Stimulated activated CD4-positive, alpha-beta T cell treated with anti-CD3 and anti-CD28 coated beads, Interleukin-1b, Interleukin-23, amount 100 ng/mL, for 24 hours (primary cell): ENCODE measurements at places on chromosomes 1 and 21.

- no peak for DNase-seq
Observed at GRCh38 chr1:11880181-11880575, 21.4 kb upstream of the NPPB start.

DNA sequence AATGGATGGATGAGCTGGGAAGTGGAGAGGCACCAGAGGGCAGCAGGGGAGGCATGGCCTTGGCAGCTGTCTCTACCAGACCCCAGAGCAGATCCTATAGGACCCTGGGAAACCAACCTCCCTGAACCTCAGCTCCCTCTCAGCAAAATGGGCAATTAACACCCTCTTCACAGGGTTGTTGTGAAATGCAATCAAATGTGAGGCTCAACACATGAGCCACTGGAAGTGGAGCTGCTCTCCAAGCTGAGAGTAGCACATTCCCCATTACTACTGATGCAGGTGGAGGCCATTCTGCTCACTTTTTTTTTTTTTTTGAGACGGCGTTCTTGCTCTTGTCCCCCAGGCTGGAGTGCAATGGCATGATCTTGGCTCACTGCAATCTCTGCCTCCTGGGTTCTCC is 6.5 kb upstream of the SYNC start:
- DNase-seq, result no peak

DNA sequence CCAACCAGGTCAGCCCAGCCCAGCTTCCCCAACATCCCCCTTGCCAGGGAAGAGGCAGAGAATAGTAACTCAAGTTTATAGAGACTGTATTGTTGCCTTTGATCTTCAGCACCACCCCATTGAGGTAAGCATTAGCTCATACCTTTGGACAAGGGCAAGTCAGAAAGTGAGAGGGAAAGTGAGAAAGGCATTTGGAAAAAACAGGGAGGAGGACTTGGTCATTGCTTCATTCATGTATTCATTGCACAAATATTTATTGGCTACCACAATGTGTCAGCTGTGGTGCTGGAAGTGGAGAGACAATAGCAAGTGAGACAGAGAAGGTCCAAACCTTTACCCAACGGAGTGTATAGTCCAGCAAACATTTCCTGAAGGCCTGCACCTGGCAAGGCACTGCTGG is 561.2 kb downstream of the KIF26B start:
- DNase-seq, result no peak

DNA sequence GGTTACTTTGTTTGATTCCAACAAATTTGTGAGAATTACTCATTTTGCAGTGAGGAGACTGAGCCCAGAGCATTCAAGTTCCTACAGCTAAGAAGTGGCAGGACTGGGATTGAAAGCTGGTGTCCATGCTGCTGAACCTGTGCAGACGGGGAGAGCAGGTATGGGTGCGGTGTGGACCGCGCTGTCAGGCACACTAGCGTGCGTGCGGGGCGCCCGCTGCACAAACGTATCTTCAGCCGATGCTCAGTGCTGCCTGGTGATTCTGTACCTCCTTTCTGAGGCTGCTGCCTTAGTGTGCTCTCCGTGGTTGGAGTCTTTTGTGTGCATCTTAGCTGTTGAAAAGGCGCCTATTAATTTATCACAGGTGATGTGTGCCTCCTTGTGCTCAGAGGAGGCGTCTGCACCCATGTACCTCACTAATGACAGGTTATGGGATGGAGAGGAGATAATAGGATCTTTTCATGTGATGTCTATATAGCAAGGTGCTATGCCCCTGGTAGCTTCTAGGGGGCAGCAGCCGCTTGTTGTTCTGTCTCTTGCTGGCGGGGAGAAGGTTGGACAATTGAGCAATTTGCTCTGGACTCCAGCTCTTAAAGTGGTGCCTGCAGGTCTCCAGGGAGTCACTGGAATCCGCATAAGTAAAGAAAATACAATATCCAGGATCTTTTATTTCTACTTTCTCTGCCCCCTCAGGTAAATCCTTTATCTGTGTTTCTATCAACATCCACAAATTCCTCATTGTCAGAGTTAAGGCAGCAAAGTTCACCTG is 32.5 kb downstream of the PEX14 start:
- no peak for DNase-seq

DNA sequence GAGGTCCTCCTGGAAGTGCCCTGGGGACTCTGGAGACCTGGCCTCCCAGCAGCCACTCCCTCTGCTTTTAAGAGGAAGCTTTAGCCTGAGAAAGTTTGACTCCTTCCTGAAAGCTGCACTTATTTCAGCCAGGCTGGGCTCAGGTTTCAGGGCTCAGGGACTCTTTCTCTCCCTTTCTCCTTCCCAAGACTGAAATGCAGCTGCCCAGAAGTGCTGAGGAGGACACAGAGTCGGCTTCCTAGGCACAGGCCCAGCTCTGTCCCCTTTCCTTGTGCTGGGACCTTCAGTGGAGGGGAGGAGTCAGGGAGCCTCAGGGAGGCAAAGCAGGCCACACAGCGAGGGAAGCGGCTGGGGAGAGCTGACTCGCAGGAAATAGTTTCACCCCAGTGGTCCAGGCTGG is 137.3 kb downstream of the NAV1 start:
- no peak for DNase-seq

DNA sequence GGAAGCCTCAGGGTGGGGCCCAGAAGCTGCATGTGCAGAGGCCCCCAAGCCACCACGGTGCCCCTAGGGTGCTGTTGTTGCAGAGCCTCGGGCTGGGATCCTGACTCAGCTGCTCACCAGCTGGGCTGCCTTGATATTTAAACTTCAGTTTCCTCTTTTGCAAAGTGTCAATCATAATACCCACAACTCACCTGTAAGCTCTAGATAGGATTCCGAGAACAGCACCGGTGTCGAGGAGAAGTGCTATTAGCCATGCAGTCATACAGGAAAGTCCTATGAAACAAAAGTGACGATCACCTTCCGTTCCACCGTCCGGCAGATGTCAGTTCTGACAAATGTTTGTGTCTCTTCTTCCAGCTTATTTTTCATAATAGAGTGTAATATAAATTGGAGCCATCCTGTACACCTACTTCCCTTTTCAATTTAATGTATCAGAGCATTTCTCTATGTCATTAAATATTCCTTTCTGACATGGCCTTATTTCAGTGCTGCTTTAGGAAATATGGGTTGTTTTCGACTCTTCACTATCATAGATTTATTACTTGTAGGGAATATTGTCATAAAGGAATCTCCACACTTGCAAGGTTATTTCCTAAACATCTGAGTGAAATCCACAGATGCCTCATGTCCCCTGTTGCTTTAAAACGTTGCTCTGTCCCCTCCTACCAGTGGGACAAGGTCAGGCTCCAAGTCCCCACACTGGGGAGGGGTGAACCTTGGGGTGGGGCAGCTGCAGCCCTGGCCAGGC is 100.8 kb downstream of the SIK1 start:
- no peak for DNase-seq

- no peak for DNase-seq
Observed at GRCh38 chr1:183166454-183166853, 19.6 kb upstream of the LAMC2 start.

DNA sequence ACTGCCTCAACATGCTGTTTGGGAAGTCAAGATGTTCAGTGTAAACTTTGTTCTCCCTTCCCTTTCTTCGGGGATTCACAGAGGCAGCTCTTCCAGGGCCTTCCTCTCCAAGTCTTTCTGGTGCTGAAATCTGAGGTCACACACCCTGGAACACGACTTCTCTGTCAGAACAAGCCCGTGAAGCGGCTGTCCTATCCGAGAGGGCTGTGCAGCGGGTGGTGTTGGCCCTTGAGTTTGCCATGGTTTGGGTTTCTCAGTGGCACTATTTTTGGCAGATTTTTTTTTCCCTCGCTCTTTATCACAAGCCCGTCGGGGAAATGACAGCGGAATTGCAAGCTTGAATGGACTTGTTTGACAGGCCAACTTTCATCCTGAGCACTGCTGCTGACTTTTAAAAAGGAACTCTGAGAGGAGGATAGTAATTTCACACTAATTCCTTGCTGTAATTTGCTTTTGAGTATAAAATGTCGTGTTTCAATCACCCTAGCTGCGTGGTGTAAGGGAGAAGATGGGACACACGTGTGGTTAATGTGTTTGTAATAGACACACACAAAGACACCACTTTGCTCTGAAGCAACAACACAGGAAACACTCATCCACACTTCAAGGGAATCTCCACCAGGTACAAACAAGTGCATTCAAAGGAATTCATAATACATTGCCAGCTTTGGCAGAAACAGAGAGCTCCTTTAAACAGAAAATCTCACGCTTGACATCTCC is 60.1 kb upstream of the TARBP1 start:
- DNase-seq, result no peak

GRCh38 chr21:30257773-30258172 is 25.0 kb downstream of the KRTAP24-1 start:
- DNase-seq, result no peak

GRCh38 chr1:42171679-42172266 is 7.2 kb upstream of the GUCA2A start:
- no peak for DNase-seq

- no peak for DNase-seq
Observed at GRCh38 chr1:188466539-188466938, 1637.8 kb downstream of the PLA2G4A start.

- no peak for DNase-seq
Observed at GRCh38 chr1:181737056-181737455, 253.7 kb downstream of the CACNA1E start.

GRCh38 chr1:100358210-100358609 is 5.9 kb downstream of the CDC14A start:
- DNase-seq, result no peak

DNA sequence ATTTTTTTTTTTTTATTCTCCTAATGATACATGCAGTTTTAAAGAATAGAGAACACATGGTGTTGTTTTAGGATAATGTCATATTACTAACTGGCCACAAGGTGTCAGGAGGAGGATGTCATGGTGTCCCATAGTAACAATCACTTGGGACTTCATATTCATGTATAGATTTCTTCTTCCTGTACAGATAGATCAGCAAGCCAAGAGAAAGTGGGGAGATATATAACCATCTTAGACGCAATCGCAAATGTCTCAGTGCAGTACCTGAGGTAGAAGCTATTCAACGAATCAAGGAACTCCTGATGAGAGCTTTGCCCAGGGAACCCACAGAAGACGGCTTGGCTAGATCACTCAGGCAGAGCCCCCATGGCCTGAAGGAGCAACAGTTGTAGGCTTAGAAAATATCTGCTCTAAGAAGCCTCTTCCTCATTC is 12.3 kb downstream of the OR2T11 start:
- no peak for DNase-seq

- no peak for DNase-seq
Observed at GRCh38 chr1:172245788-172246187, 174.7 kb upstream of the C1orf105 start.

DNA sequence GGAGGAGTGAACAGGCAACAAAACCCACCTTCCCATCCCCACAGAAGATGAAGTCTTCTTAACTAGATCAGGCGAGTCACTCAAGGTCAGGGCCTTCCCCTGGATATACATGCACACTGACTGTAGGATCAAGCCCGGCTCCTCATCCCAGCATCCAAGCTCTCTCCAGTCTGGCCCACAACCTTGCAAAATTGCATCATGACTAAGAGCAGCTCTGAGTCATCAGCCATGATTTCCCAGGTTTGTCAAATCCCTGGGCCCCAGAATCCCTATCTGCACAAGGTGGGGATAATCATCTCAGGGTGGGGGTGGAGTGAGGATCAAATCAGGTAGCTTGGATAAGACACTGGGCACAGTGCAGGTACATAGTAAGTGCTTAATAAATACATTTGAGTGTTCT is 199.3 kb upstream of the GRIK3 start:
- no peak for DNase-seq

DNA sequence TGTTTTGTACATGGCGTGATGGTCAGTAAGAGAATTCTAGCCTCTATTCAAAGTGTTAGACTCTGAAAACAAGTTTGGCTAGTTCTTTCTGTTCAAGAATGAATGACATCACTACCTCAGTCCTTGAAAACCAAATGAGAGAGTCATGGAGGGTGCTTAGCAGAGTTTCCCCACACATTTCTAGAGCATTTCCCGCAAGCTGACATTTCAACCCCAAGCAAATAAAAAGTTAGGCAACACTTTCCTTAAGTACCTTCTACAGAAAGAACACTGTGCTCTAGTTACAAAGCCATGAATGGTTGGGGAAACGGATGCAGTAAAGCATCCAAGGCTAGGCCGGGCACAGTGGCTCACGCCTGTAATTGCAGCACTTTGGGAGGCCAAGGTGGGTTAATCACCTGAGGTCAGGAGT is 47.9 kb upstream of the SLC44A3 start:
- no peak for DNase-seq

- no peak for DNase-seq
Observed at GRCh38 chr1:6094801-6095505, 49.3 kb downstream of the KCNAB2 start.

GRCh38 chr1:248670003-248670402 is 14.7 kb upstream of the OR2T27 start:
- no peak for DNase-seq

- DNase-seq, result no peak
Observed at GRCh38 chr1:155897746-155898145, 13.4 kb downstream of the RIT1 start.

DNA sequence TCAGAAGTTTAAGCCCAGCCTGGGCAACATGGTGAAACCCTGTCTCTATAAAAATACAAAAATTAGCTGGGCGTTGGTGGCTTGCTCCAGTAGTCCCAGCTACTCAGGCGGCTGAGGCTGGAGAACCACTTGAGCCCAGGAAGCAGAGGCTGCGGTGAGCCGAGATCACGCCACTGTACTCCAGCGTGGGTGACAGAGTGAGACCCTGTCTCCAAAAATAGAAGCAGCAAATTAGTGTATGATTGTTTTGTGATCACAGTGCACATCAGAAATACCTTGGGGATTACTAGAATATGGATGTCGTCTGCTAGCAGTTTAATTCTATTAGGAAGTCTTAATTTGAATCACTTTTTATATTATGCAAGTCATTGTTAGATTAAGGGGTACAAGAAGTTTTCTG is 59.0 kb downstream of the ZBTB17 start:
- no peak for DNase-seq

GRCh38 chr1:220255204-220255603 is 17.0 kb downstream of the RAB3GAP2 start:
- no peak for DNase-seq
